ENCODE measurements at places on chromosomes 12 and 14.

DNA sequence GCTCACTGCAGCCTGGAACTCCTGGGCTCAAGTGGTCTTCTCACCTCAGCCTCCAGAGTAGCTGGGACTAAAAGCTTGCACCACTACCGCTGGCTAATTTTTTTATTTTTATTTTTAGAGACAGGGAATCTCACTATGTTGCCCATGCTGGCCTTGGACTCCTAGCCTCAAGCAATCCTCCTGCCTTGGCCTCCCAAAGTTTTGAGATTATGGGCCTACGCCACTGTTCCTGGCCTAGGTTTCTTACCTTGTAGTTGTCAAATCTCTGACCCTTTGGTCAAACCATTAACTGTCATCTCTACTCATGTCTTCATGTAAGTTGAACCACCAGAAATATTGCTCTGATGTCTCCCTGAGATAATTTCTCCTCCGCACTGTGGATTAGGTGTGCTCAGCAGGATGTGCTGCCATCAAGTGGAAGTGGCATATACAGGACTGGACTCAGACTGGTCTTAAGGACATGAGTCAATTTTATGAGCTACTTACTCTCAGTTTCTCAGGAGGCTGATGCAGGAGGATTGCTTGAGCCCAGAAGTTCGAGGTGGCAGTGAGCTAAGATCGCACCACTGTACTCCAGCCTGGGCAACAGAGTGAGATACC, 28.5 kb downstream of the ACTR6 start:
- no peak for DNase-seq

GRCh38 chr14:23932639-23933038, 20.9 kb upstream of the DHRS4 start:
- DNase-seq = no peak

- no peak for DNase-seq
Measured at GRCh38 chr12:92574051-92574783, 128.6 kb upstream of the PLEKHG7 start.

GRCh38 chr12:108712925-108713203, 18.5 kb downstream of the CORO1C start:
- DNase-seq = no peak

GRCh38 chr12:81758421-81759189, 545 bp downstream of the PPFIA2 start:
- no peak for DNase-seq

- DNase-seq = no peak
Measured at GRCh38 chr14:74333909-74334308, 14.4 kb upstream of the VRTN start.

GRCh38 chr14:61558271-61558670, 137.0 kb upstream of the HIF1A start:
- no peak for DNase-seq

GRCh38 chr12:132296063-132296462, 33.3 kb downstream of the GALNT9 start:
- DNase-seq = no peak

GRCh38 chr12:108939594-108939993, 59.7 kb downstream of the DAO start:
- no peak for DNase-seq

GRCh38 chr14:56751471-56751870, 58.8 kb downstream of the OTX2 start:
- no peak for DNase-seq

DNA sequence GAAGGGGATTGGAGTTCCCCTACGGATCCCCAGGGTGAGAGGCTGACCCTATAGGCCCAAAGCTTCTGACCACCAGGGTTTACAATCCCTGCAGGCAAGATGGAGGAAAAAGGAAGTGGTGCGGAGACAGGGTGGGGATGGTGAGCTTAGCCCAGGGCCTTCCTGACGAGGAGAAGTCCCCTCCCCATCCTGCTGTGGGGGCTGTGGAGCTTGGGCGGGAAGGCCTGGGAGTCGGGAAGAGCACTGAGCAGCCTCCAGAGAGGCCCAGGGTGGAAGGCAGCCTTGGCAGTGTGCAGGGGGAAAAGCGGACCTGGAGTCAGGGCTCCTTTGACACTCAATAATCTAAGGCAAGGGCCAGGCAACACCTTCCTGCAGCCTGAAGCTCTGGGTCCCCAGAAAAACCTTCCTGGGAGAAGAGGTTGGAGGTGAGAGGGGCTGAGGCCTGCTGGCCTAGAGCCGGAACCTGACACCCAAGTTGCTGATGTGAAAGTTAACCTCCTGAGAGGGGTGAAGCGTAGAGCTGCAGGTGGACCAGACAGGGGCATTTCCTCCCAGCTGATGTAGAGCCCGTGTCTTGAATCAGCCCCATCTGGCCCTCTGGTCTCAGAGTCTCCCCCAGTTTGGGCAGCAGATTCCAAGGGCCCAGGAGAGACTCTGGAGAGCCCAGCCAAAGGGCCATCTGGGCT, 6.0 kb downstream of the HDAC7 start:
- no peak for DNase-seq

DNA sequence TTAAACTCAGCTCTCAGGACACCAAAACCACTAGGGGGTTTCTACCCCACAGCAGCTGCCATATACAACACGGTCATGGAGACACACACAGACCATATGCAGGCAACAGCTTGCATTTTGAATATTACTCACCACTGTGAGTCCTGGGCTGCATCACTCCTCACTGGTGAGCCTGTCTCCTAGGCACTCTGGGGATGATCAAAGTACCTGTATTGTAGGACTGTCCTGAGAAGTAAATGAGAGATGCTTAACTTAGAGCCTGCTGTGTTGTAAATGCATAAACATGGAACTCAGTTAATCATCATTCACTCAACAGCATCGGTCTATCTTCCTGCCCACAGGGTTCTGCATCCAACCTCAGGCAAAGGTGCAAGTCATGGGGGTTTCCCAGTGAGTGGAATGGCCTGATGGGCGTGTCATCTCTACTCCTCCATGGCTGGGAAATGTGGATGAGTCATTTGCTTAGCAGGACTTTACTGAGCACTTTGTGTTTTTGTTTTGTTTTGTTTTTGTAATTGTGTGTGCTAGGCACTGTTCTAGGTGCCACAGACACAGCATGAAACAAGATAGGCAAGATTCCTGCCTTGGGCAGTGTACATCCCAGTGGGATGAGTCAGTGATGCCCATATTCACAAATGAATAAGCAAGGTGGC, 1141.2 kb upstream of the TMEM132C start:
- no peak for DNase-seq

GRCh38 chr14:34619471-34619870, 10.5 kb downstream of the SNX6 start:
- no peak for DNase-seq

DNA sequence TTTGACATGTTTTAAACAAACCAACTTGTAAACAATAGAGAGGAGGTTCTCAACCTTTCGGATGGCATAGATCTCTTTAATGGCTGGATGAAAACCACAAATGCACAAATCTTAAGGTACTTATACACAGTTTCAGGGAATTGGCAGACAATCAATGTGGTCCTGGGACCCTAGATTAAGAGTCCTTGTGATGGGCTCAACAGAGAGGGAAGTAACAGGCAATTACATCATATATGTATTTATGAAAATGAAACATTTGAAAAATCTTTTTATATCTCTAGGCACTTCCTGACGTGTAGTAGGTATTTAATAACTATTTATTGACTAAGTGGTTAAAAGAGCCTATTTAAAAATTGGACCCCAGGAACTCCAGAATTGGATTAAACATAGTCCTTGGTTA, 897 bp downstream of the ACTR10 start:
- no peak for DNase-seq

GRCh38 chr12:57233357-57234232, 4.1 kb downstream of the SHMT2 start:
- DNase-seq = no peak

- no peak for DNase-seq
Measured at GRCh38 chr12:111011999-111012600, 91.7 kb upstream of the MYL2 start.
